ENCODE measurements at places on chromosomes 16 and 17.

DNA sequence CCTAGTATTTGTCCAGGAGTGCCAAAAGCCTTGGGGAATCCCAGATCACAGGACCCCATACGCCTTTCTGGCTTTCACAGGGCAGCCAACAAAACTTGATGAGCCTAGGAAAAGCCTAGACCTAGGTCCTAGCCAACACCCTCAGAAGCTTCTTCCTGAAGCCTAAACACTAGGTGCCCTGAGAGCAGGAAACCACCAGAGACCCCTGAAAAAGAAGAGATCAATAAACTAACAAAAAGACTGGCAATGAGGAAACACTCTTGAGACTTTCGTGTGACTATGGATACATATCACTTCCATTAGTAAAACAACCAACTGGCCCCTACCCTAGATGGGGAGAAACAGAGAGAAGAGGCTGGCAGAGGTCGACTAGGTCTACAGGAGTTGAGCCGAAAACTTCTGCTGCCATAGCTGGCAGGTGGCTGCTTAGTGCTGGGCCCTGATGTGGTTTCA, 1.2 kb downstream of the ORMDL3 start:
- no peak for DNase-seq

- no peak for DNase-seq
These were observed 139.2 kb downstream of the TOX3 start for GRCh38 chr16:52407778-52408177.

DNA sequence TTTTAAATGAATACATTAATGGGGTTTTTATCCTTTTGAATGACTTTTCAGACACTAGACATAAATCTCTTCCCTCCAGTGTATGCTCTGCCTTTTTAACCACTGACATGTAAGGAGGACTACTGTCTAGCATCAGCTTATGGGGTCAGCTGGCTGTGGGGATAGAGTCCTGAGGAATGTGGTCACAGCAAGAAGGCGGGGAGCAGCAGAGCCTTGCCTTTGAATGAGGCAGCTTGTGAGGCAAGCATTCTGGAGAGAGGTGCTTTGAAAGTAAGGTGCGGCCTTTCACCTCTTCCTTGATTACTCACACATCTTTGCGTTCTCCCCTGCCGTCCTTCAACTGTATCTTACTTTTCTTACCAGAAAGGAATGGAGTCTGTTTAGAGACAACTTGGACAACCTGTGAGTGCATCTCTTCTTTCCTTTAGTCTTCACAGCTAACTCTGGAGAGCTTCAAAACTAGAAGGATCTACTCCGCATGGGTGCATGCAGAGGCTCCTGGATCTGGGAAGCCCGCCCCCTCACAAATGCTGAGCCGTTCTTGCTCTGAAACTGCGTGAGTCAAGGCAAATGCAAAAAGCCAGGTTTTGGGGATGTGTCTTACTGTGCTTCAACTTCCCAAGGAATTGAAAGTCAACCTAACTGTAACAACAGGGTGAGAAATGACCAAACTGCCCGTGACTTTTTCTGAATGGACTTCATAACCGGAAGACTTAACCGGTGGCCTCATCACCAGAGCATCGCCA, 49.9 kb downstream of the ADCY7 start:
- DNase-seq: no peak

- DNase-seq: no peak
These were observed 32.0 kb upstream of the CIBAR2 start for GRCh38 chr16:85144026-85144915.

DNA sequence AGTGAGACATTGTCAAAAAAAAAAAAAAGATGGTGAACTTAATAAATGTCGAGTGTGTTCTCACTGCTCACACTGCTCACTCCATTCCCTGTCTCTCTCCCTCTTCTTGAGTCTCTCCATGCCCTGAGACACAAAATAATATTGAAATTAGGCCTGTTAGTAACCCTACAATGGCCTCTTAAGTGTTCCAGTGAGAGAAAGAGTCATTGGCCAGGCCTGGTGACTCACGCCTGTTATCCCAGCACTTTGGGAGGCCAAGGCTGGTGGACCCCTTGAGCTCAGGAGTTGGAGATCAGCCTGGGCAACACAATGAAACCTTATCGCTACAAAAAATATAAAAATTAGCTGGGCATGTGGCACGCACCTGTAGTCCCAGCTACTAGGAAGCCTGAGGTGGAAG, 16.2 kb upstream of the CSF3 start:
- no peak for DNase-seq

All from COLO829 (cell line).